HFF-Myc (cell line): ENCODE measurements at places on chromosomes 12 and 14.

- no peak for DNase-seq
Observed at GRCh38 chr12:122140467-122141257, 33.4 kb downstream of the IL31 start.

DNA sequence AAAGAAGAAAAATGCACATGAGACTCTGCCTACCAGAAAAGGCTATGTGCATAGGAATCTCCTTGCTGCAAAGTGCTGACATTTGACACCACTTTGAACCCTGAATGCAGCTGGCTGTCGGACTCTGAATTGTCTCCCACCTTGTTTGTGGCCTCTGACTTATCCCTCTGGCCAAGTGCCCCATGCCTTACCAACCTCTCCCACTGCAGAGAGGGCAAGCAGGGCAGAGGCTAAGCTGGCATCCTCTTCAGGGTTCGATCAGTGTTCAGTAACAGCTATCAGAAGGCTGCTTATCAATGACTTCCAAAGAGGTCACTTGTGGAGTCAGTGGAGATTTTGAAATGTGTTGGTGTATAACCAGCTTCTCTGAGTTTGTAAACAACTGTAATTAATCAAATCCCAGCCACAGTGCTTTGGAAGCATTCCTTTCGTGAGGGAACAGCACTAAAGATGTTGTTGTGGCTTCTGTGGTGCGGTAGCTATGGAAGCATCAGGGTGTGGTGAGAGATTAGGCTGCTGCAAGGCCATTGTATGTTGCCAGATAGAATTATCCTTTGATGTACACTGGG, 22.6 kb upstream of the BMP4 start:
- no peak for DNase-seq

DNA sequence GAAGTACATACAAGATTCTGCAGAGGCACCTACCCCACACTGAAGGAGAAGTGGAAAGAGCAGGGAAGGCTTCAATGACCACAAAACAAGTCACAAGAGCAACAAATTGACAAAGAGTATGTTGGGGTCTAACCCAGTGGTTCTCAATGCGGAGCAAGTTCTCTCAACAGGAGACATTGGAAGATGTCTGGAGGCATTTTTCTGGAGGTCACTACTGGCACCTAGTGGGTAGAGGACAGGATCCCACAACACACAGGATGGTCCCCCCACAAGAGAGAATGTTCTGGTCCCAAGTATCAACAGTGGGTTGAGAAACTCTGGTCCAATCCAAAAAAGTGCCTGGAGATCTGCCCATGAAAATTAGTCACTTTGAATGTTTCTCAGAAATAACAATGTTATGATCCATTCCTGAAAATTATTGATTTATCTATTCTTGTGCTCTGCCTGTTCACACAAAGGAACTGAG, 3.4 kb downstream of the SSH1 start:
- DNase-seq, result no peak

DNA sequence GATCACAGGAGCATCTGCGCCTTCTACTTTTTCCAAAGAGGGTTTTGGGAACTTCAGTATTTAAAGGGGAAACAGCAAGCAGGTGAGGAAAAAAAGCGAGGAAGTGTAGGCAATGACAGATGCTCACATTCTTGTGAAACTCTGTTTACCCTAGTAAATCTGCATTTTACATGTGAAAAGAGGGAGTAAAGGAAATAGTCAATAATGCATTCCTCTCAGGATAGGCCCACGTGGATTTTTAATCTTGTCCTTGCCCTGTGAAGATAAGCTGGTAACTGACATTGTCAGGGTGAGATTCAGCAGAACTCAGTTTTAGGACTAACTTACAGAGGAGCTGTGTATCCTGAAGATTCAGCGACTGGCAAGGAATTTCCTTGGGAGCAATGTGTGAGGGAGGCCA, 1119.2 kb upstream of the TMEM132C start:
- no peak for DNase-seq

GRCh38 chr12:90682398-90682797, 272.6 kb downstream of the CCER1 start:
- no peak for DNase-seq

DNA sequence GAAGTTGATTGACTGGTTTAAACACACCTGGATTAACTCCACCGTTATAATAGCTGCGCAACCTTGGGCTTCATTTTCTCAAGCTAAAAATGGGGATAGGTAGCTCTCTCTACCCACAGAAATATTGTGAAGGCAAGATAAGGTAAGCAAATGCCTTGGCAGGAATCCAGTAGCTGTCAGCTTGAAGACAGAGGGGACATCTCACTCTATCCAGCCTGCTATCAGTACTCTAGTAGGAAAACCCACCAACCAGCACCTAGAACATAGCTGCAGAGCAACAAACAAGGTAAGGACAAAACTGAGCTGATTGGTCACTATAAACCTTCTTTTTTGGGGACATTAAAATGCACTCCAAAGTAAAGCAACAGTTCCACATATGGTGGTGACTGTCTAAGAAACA, 7.7 kb downstream of the CSRP2 start:
- DNase-seq, result no peak
